ENCODE measurements at places on chromosomes 4 and X. TPM values are rescaled to one million over a fixed set of nuclear protein-coding genes. Genes with fewer than 3 reads are reported as not detected.

- DNase-seq, result no peak
These were observed 25.7 kb downstream of the SH3RF1 start for GRCh38 chr4:169245061-169245460.

NLRP2B gene
- total RNA-seq, result not detected

DNA sequence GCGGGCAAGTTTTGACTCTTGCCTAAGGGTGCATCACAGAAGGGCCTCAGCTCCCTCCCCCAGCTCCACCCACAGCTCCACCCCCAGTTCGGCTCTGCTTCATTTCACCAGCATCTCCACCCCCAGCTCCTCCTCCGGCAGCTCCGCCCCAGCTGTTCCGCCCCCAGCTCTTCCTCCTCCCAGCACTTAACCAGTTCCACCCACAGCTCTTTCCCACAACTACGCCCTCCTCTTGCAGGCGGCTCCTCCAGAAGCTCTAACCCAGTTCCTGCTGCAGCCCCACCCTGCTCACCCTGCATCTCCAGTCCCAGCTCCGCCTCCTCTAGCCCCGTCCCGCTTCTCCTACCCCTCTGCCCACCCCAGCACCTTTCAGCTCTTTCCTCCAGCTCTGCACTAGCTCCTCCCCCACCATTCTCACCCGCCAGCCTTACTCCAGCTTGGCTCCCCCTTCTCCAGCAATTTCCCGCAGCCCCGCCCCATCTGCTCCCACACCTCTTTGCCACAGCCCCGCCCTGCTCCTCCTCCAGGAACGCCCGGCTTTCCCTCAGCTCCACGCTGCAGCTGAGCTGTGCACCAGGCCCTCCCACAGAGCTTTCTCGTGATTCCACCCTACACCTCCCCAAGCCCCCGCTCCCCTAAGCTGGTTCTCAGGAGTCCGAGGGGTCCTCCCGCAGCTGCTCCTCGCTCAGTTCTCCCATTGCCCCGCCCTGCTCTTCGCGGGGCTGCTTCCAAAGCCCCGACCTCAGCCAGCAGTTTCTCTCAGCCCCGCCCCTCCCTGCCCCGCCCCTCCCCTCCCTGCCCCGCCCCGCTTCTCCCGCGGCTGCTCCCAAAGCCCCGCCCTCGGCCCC, 1.3 kb upstream of the EOLA1 start:
- peak; percentile 81 for DNase-seq

PPA2 gene
- 88.9 TPM for total RNA-seq

DNA sequence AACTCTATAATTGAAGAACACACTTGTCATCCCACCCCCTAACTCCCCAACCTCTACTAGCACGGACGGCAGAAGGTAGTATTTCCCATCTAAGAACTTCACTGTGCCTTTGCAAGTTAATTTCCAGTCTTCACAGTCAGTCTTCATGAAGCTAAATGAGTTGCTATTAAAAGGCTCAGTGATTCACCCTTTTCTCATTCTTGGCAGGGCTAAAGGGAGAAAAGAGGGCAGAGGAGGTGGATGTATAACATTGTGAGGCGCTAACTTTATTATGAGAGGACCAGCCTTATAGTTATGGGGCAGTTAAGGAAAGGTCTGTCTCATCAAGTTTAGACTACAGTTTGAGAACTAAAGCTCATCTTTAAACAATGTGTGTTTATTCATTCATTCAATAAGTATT, 161.0 kb upstream of the S100G start:
- no peak for DNase-seq

DNA sequence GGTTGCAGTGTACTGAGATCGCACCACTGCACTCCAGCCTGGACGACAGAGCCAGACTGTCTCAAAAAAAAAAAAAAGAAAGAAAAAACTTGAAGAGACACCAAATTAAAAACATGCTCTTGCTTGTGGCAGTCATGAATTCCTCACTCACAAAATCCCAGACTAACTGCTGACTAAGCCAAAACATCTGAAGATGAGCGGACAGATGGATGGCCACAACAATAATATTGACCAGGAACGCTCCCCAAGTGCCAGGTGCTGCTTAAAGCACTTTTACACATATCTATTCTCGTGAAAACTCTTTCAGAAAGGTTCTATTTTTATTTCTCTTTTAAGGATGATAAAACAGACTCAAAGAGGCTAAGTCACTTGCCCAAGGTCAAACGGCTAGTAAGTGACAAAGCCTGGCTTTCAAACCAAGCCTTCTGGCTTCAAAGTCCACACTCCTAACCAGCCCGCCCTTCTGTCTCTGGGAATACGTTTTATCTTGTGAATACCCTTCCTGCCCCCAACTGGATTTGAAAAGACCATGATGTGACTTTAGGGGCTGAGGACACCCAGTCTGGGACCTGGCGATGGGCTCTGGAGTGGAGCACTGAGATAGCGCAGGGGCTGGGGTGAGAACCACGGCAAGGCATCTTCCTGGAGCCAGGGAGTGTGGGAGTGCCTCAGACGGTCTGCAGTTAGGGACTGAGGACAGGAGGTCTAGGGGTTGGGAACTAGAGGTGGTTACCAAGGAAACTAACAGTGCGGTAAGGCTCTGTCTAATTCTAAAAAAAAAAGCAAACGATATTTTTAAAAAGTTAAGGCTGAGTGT, 9.5 kb upstream of the CXCR3 start:
- DNase-seq, result no peak

- no peak for DNase-seq
These were observed 211.0 kb upstream of the ADGRL3 start for GRCh38 chr4:60989141-60989540.

TRIM60 gene
- total RNA-seq, result not detected

GAB3 gene
- 0.19 TPM for total RNA-seq

DNA sequence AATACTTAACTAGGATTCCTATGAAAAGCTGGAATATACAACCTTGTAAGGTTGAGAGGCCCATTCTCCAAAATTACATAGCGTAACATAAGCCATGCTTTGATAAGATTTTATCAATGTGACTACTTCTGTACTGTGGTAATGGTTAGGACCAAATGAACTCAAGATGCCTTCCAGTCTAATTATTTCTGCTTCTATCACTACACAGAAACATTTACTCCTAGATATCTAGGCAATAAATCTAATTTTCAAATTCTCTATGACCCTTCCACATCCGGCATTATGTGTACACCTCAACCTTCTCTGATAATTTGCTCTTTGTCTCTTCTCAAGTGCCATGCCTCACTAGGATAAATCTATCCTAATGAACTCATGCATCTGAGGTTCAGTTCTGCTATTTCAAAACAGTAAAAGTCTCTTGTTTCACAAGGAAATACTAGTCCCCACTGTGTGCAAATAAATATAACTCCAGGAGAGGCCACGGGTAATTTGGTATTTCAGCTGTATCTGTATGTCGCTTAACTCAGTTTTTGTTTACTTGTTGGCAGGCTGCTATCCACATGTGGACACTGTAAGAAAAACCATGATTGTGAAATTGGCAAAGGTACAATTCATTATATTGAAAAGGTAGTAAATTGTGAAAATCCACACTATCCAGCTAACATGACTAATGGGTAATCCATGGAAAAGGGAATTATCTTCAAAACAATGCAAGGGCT, 93.3 kb downstream of the PRDM5 start:
- no peak for DNase-seq

- no peak for DNase-seq
These were observed 115.1 kb downstream of the RBM47 start for GRCh38 chr4:40514497-40514951.

ZNF630 gene
- 3.6 TPM for total RNA-seq

DNA sequence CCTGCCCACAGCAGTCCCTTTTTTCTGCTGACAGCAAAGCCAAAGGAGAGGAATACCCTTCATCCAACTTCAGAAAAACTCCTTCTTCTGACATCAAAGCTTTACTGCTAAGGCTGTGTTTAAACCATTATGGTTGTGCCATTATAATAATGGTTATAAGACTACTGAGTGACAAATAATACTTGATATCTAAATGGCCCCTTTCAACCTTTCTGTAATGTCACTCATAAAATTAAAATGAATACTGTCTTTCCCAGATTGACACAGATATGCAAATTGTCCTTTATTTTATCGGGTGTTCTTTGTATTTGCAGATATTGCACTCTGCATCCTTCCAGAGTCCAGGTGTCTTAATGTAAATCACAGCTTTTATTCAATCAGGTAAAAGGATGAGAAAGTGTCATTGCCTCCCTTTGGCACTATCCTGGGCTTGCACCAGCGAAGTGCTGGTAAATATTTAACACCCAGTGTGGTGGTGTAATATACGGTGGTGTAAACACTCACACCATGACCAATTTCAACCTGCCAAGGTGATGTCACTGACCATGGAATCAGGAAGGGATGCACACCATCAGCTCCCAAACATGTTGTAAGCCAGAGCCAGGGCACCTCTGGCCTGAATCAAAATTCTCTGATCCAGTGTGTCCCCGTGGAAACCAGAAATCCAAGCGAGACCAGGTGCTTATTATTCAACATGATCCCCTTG, 139.4 kb upstream of the TENM3 start:
- no peak for DNase-seq

GRCh38 chr4:104967034-104967401, 179.7 kb upstream of the TET2 start:
- DNase-seq, result no peak

DNA sequence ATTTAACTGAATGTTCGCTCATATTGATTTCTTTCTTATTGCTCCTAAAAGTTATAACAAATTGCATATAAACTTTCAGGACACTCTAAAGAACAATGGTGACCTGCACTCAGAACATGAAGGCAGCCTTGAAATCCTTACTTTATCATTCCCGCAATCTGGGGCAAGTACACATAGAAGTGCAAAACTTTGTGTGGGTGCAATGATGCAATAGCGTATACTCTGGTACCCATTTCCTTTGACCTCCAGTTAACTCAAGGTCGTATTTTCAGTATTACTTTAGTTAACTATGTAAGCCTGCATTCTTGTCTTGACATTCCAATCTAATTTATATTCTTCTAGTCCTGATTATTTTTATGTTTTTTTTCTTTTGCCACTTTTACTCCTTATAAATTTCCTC, 64.7 kb downstream of the C4orf46 start:
- DNase-seq, result no peak

DNA sequence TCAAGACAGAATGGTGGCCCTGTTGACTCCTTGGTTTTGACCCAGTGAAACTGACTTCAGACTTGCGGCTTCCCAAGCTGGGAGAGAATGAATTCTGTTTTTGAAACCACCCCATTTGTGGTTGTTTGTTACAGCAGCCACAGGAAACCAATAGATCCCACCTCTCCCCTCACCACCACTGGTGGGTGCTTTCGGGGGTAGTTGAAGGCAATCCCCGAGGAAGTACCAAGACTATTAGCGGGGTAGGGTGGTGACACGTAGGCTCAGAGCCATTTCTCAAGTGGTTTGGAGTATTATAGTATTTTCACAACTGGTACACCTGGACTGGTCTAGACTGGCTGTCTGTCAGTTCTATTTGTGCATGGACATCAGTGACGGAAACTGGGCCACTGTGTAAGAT, 189.1 kb upstream of the RBPJ start:
- no peak for DNase-seq

CT45A3 gene
- not detected for total RNA-seq

NUDT10 gene
- total RNA-seq, result 10.4 TPM

GRCh38 chr4:79917246-79917645, 155.8 kb downstream of the ANTXR2 start:
- no peak for DNase-seq

GYPA gene
- total RNA-seq, result not detected

DCAF8L1 gene
- not detected for total RNA-seq

GRCh38 chr4:54256491-54257486, 27.7 kb downstream of the PDGFRA start:
- DNase-seq, result no peak

Data from type B pancreatic cell (in vitro differentiated cells).